NCI-H82 (cell line): ENCODE measurements at places on chromosomes 6 and 20.

DNA sequence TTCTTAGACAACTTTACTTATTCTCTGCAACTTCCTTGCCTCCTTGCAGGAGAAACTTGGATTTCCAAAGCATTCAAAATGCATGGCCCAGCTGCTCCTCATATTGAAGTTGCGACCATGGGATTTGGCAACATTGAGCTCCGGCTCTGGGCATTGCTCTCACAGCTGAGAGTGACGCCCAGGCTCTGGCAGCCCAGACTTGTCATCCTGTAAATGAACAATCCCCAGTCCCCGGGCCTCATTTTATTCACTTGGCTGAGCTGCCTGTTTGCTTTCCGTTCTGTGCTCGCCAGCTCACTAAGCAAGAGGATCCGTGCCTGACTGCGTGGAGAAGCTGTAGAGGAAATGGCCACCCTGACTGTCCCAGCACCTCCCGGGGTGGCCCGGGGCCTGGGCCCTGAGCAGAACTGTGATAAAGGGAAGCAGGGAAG, 119.5 kb upstream of the CD93 start:
- no peak for DNase-seq

DNA sequence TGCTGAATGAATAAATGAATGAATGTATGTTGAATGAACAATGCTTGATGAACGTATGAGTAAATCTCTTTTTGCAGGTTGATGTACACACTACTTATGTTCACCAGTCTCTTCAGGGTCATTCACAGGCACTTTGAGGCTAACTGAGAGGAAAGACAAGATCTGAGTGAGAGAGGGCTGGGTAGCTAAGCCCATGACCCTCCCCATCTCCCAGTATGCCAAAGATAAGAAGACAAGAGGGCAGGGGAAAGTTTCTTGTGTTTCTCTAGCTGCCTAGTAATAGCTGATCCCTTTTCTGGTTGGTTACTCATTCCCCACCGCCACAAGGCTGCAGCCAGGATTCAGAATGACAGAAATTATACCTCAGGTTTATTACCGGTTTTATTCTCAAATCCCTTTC, 90.7 kb downstream of the CEP57L1 start:
- DNase-seq, result no peak

DNA sequence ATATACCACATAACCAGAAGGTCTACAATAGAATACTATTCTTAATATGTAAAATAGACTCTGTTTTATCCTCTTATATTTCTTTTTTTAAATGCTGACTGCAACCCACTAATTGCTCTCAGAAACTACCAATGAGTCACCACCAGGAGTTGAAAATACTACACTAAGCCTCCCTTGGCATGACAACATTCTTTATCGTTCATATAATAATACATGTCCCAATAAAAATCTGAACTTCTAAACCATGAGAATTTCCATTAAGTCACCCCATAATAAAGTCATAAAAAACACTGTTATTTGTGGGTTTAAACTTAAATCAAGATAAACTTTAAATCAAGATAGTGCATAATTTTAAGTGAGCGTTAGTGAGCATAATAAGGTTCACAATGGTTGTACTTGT, 4.2 kb downstream of the HACE1 start:
- no peak for DNase-seq

DNA sequence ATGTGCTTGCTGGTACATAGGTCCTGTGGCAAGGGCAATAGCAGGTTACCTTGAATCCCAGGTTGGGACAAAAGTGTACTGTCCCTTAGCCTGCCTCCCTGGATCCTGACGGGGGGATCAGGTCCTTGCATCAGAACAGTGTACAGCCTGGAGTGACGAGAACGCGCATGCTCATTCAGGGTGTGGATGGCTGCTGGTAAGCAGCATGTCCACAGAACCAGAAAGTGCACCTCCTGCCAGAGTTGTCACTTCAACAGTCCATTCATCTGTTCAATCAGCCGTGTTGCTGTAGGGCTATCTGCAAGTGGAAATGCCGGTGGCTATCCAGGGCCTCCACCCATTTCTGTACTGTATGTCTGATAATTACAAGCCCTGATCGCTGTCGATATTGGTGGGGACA, 236.3 kb upstream of the SOX4 start:
- no peak for DNase-seq

DNA sequence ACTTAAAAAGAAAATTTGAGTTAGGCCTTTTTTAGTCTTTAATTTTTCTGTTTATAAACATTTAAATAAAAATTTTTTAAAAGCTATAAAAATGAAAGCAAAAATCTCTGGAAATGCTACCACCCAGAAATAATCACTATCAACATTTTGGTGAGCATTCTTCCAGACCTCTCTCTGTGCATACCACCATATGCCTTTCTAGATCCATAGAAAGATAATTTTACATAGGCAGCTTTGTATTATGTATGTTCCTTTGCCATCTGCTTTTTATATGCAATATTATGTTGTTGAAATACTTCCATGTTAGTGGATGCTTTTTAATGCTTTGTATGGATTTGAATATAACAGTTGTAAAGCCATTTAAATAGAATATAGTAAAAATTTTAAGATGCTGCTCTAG, 496.7 kb upstream of the HTR1E start:
- no peak for DNase-seq

GRCh38 chr6:340991-341827, 48.9 kb downstream of the DUSP22 start:
- DNase-seq, result no peak

DNA sequence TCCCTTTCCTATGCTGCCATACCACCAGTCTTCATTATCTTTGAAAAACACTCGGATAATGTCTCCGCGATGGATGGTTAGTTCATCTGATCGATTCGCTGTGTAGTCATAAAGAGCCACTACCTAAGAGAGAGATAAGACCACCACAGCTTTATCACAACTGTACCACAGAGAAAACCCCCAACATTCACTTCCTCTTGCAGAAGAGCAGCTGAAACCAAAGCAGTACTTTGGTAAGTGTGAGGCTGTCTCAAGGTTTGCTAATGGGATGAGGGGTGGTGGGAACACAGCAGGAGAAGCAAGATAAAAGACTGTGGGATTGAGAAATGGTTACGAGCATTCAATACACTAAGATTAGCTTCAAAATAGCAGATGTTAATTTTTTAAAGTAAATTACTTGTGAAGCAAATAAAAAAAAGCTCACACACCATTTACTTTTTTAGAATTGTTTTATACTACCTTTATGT, 142.1 kb downstream of the MYB start:
- DNase-seq, result no peak

GRCh38 chr20:48906221-48906877, 15.2 kb upstream of the ARFGEF2 start:
- no peak for DNase-seq

- peak; percentile 85 for DNase-seq
These were observed 298.2 kb downstream of the SAMD5 start for GRCh38 chr6:147806697-147807096.

GRCh38 chr20:58613061-58613854, 37.8 kb upstream of the STX16 start:
- no peak for DNase-seq

- no peak for DNase-seq
These were observed 74.1 kb upstream of the NAA20 start for GRCh38 chr20:19943061-19943521.

DNA sequence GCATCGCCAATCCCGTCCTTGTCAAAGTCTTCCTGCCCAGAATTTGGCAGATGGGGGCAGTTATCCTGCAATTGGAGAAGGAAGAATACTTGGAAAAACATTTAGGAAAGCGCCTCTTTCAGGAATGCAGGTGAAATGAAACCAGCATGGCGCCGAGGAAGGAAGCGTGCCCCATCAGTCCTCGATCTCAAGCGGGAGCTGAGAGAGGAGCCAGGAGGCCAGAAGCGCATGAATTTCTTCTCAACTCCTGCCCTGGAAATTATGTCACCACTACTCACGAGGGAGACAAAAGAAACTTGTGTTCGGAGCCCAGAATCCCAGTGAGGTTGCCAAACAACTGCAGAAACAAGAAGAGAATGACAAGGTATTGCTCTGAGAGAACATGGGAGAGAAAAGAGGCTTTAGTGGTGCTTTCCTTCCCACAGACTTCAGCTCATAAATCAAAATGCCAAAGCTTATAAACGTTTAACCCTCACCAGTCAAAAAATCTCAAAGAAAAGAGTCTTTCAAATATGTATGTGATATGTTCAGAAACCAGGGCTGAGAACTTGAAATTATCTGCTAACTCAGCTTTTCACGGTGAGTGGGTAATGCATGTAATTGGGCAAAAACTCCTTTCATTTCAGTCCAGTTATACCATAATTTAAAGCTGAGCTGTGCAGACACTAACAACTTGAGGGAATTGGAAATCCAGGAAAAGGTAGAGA, 23.9 kb downstream of the THBS2 start:
- DNase-seq, result no peak

GRCh38 chr6:97059473-97059872, 134.9 kb downstream of the KLHL32 start:
- peak; percentile 49 for DNase-seq

DNA sequence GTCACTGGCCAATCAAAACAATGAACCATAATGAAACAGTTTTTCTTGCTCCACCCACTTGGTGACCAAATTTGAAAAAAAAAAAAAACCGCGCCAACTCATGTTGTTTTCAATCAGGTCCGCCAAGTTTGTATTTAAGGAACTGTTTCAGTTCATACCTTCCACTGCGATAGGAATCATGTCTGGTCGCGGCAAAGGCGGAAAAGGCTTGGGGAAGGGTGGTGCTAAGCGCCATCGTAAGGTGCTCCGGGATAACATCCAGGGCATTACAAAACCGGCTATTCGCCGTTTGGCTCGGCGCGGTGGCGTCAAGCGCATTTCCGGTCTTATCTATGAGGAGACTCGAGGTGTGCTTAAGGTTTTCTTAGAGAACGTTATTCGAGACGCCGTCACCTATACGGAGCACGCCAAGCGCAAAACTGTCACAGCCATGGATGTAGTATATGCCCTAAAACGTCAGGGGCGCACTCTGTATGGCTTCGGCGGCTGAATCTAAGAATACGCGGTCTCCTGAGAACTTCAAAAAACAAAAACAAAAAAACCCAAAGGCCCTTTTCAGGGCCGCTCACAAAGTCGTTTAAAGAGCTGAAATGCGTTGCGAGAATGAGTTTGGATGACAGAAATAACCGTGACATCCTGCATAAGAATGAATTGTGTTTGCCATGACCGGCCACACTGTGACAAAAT, 16.7 kb downstream of the HFE start:
- peak; percentile 97 for DNase-seq

GRCh38 chr6:143054329-143054728, 6.4 kb upstream of the AIG1 start:
- DNase-seq, result no peak

DNA sequence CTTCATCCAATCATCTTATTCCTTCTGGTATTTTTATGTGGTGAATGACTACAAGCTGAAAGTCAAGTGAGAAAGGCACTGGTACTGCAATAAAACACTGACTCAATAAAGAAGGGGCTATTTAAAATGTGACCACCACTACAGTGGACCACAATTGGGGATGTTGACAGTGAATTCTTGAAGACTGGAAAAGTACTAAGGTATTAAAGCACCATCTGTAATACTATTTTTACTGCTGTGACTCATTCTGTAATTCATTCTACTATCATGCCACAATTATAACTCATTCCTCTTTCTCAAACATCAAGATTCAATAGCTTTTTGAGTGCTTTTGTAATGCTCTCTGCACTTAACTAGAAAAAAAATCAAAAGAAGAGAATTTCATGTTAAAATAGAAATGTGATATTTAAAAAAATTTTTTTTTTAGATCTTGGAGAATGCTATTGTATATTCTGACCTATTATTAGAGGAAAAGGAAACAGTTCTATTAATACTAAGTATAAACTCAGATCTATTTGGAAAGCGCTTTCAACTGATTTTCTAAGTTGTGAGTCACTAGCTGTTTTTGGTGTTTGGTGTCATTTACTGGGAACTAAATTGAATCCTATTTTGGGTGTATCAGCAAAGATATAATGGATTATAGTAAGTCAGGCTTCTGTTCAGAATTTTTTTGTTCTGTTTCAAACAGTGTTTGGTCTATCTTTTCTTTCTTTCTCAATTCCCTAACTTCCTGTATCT, 104.7 kb upstream of the TMEM170B start:
- no peak for DNase-seq

DNA sequence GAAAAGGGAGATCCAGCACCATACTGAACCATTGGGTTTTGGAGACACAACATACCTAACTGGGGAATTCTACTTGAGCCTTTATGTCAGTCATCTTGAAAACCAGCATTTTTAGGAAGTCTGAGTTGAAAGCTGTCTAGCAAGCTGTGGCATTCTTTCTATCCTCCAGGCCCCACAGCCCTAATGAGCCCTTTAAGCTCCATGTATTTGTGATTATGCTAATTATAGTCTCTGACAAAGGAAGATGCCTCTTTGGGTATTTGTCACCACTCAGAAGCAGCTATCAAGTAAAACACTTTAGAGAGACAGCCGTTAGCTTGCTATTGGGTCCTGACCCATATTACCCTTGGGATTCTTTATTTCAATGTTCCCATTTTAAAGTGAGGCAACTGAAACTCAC, 159.5 kb upstream of the MANEA start:
- no peak for DNase-seq

- DNase-seq, result no peak
These were observed 517.0 kb downstream of the LMBRD1 start for GRCh38 chr6:69279805-69280204.

GRCh38 chr6:114945392-114945791, 602.6 kb upstream of the HS3ST5 start:
- no peak for DNase-seq

GRCh38 chr6:166546653-166547052, 39.8 kb downstream of the RAMACL start:
- DNase-seq, result no peak

GRCh38 chr6:170208182-170208601, 82.7 kb downstream of the DLL1 start:
- DNase-seq, result no peak

- DNase-seq, result no peak
These were observed 17.6 kb downstream of the CAPN11 start for GRCh38 chr6:44176130-44176761.

- DNase-seq, result no peak
These were observed 1027.4 kb upstream of the FLRT3 start for GRCh38 chr20:15364781-15365180.

DNA sequence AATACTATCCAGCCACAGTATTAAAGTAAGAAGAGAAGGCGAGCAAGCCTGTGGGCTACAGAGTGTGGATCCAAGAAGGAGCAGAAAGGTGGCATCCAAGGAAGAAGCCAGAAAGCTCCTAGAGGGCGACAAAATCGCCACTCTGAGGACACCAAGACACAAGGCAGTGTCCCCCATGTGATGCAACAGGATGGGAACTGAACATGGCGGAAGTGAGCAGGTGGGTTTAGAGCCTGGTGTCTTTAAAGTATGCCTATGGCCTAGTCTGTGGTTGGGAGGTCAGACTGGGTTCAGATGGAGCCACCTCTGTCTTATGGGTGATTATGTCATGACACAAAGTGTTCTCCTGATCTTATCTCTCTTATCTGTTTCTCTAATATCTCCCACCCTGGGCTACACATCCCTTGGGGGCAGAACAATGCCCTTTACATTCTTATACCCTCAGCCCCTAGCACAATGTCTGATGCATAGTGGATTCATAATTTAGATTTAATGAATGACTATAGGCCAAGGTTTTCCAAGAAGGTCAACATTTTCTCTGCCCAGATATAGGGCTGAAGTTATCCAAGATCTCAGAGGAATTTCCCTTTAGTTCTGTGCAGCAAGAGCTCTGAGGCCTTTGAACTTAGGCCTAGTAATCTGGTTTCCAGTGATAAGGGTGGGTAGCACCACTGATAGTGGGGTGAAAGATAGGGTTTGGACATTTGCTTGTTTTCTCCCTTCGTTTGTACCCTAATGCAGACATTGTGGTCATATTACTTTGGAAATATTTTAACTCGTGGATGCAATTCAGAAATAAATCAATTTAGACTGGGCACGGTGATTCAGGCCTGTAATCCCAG, 167.3 kb upstream of the AKIRIN2 start:
- DNase-seq, result no peak
